ENCODE measurements at places on chromosomes 5 and 9.

GRCh38 chr5:1294835-1295649, at the start of gene TERT:
Gene TERT (minus strand): TSS chr5:1295068. CDS start chr5:1294989, 79 bp downstream.
- DNase-seq = no peak

- no peak for DNase-seq
Observed at GRCh38 chr5:104793755-104794080, 1231.1 kb upstream of the NUDT12 start.

DNA sequence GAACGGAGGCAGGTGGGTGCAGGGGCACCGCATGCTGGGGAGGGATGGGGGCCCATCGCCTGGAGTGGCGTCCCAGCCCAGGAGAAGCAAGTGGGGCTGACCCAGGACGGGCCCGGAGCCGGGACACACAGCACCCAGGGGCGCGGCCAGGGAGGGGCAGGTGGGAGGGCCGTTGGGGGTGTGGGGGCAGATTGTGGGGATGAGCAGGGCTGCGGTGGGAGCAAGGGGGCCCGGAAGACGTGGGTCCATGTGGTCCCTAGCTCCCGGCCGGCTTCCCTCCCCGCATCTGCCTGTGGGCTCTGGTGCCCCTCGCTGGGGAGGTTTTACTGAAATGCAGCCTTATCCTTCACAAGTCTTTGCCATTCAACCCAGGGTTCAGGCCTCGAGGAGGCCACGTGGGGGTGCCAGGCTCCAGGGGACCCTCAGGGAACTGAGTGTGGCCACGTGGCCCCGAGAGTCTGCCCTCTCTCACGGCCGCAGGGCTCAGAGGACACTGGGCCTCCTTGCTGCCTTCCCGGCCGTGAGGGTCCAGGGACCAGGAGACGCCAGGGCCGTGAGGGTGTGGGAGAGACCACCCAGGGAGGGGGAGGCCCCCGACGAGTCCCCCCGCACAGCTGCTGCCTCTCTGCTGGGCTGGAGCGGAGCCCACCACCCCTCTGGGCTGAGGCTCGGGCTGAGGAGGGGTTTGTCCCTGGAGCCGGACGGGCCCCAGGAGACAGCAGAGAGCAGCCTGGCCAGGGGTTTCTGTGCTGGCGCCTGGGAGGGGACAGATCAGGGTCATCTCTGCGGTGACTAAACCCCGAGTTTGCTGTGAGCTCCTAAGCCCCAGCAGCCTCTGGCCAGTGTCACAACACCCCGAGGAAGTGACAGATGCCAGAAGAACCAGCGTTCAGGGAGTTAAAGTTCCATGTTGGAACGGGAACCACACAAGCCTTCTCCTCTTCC, 35.2 kb downstream of the SLC9A3 start:
- no peak for DNase-seq

- no peak for DNase-seq
Observed at GRCh38 chr5:175671013-175671412, 13.1 kb downstream of the HRH2 start.

Measured in GM18507 (cell line).